ENCODE measurements at places on chromosomes 3 and 15.

DNA sequence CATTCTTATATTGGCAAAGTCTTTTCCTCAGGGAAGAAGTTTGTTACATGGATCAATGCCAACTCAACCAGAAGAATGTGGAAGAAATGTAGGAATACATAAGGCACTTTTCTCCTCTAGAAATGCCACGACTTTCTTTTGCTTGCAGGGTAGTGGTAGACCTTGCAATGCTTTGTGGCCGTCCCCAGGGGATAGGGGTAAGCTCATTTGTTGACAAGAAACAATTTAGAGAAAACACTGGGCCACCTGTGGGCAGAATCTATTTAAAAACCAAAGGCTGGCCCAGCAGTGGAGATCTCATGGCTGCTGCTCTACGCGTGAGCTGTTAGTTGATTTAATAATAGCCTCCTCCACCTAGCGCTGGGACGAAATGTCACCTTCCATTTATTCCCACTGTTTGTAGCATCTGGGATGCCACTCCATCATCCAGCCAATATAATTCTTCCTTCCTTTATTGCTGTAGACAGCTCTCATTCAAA, 64.6 kb upstream of the PFN2 start:
- DNase-seq = no peak

- DNase-seq = peak; percentile 36
Observed at GRCh38 chr3:101484805-101485620, 28.0 kb downstream of the SENP7 start.

DNA sequence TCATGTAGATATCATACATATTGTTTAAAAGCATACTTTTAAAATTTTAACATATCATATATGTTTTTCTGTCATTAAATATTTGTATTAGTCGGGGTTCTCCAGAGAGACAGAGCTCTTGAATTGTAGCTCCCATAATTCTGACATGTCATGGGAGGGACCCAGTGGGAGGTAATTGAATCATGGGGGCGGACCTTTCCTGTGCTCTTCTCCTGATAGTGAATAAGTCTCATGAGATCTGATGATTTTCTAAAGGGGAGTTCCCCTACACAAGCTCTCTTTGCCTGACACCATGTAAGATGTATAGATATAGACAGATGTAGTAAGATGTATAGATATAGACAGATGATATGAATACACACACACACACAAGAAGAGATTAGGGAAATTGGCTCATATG, 161.2 kb upstream of the ABI3BP start:
- DNase-seq = no peak

- DNase-seq = no peak
Observed at GRCh38 chr3:32373276-32373675, 18.4 kb upstream of the CMTM7 start.

DNA sequence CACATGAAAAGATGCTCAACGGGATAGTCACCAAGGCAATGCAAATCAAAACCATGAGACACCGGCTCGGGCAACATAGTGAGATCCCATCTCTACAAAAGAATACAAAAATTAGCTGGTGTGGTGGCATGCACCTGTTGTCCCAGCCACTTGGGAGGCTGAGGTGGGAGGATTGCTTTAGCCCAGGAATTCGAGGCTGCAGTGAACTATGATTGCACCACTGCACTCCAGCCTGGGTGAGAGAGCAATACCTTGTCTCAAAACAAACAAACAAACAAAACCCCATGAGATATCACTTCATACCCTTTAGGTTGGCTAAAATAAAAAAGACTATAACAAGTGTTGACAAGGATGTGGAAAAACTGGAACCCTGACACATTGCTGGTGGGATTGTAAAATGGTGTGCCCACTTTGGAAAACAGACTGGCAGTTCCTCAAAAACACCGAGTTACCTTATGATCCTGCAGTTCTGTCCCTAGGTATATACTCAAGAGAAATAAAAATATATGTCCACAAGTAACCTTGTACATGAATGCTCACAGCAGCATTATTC, 3.8 kb upstream of the PPARG start:
- DNase-seq = no peak

DNA sequence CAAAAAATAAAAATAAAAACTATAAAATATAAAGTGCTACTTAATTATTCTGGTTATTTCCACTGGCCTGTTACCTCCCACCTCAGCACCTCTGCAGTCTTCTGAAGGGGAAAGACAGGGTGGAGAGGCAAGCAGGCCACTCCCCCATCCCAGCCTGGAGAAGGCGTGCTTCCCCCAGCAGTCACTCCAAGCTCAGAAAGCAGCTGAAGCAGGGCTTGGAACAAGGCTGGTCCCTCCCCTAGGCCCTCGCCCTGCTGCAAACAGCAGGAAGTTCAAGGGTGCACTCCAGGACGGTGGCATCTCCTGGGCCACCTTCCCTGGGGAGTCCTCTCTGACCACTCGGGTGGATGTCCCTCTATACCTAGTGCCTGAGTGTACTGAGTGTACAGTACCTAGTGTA, 21.4 kb downstream of the CACNA2D2 start:
- DNase-seq = no peak

GRCh38 chr3:189702066-189702646, 71.0 kb downstream of the TP63 start:
- DNase-seq = no peak

GRCh38 chr3:197953881-197954280, 3.9 kb downstream of the RPL35A start:
- no peak for DNase-seq

DNA sequence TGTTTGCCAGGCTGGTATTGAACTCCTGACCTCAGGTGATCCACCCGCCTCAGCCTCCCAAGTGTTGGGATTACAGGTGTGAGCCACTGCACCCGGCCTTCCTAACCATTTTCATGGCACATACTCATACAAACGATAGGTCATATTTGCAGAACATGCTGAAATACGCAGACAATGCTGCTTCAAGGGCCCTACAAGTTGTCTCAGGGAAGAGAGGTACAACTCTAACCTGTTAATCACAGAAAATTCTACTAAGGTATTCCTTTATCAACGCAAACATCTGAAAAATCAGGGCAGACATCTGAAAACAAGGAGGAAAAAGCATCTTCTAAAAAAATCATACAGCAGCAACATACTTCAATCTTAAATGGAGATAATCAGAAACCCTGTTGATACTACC, 39.9 kb downstream of the RAF1 start:
- DNase-seq = no peak

DNA sequence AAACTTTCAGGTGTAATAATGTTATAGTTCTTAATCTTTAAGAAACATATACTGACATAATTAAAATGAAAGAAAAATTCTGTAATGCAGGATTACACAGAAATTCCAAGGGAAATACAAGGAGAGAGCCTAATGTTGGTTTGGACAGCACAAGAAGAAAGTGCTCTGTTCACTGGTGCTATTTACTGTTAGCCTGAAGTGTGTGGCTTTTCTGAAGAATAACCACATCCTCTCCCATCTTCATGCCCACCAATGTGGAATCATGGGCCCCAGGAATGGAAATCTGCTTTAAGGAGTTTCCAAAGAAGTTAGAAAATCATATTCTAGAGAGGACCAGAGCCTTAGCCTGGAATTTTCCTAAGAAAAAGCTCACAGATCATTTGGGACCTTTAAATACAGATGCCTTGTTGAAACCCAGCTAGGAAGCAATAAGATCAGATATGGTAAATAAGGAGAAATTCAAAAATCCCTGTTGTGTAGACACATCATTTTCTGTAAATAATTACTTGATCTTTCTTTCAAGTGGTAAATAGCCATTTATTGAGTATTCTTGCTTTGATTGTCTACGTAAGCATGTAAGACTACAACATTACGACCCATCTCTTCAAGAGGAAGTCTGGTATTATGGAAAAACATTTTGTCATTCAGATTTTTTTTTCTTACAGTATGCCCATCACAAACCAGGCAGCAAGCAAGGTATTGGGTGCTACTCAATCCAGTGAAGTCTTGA, 10.3 kb upstream of the USP50 start:
- DNase-seq = no peak

DNA sequence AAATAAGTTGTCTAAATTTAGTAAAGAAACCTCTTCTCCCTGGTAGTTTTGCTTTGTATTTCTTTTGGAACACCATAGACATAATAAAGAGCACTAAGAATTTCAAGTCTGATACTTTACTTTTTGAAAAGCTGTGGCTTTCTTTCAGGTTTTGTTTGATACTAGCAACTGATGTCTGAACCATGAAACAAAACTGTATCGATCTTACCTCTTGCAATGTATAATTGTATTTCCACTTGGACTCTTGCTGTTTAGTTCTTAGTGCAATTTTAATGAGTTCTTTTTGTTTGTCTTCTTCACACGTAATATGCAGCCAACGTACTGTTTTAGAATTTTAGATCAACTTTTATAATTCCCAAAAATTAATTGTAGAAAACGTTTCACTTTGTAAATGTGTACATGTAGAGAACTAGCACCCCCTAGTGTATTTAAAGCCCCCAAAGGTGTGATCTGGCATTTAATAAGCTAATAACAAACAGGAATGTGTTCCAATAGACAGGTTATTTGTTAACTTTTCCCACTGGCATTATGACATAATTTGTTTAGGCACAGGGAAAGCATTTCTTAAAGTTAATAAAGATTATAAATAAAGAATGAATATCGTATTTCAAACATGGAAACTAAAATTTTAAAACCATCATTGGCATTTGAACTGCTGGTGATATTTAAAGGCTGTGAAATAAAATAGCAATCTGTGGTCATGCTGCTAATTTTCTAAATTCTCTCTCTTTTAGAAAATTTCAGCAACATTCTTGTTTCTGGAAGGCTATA, 289.1 kb upstream of the DNAJC19 start:
- DNase-seq = no peak

DNA sequence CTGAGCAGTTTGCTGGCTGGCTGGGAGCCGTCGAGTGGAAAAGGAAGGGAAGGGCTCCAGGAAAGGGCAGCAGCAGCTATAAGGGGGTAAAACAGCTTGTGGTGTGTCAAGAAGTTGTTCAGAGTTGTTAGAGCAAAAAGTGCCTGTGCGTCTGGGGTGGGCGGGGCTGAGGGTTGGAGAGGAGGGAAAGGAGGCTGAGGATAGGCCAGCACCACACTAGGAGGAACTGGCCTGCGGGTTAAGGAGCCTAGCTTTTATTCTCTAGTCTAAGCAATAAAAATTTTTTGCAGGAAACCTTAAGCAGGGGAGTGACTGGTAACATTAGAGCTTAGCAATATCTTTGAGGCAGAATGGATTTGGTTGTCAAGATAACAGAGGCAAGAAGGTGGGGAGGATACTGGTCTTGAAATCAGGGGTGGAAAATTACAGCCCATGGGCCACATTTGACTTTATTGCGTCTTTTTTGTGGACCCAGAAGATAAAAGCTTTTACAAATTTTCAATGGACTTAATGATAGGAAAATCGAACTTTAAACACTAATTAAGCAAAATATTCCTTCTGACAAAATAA, 134.5 kb upstream of the AADACL2 start:
- no peak for DNase-seq

DNA sequence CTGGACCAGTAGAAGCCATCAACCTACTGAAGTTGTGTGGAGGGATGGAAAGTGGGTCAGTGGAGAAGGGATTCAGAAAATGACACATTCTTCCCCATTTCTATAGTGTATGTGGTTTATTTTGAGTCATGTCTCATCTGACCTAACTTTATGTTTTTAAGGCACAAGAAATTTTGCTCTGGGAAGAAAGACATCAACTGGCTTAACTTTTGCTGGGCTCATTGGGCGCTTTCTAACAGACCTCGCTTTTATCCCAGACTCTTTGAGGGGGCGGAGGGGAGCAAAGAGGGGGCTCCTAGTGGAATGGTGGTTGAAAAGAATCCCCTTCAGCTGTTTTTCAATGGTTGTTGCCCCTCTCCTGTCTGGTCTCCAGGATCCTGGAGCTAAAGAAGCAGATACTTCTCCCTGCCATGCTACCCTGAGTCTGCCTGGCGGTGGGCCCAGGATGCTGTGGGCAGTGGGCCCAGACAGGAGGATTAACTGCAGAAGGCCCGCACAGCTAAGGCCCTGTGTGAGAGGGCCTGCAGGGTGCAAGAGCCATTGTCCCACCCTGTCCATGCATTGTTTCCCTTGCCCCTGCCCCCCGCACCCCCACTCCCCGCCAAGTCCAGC, 14.5 kb downstream of the CSRNP1 start:
- no peak for DNase-seq

DNA sequence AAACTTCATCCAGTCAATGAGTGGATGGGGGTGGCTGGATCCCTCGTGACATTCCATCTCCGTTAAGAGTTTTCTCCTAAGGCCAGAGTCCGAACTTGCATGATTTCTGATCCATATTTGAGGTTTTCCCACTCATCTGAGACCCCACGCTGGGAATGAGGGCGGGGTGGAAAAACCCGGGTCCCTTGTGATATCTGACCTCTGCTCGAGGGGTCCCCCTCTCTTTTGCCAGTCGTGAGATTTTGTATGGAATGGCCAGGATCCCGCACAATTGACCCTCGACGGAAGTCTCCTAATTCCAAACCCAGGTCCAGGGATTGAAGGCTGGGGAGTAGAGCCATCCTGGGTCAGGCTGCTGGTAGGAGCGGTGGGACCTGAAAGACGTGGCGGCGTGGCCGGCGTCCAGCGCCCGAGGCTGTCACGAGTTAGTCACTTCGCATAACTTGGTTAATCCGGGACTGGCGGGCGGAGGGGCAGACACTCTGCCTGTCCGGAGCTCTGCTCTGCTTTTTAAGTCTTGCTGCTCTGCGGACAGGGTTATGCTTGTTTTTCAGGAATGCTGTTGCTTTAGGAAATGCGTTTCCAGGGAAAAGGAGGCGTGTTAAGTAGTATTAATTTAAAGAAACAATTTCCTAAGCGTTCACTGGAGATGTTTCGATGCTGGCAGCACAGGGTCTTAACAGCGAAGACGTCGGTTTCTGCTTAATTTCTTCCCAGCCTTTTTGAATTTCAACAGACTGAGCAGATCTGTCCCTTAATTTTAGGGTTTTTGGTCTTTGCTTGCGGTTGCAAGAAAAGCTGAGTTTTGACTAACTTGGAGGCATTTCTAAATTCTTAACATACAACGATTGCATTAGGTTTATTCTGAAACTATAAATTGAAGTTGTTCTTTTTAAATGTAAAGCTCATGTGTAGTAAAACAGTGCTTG, 69.7 kb upstream of the LRRFIP2 start:
- DNase-seq = peak; percentile 29

DNA sequence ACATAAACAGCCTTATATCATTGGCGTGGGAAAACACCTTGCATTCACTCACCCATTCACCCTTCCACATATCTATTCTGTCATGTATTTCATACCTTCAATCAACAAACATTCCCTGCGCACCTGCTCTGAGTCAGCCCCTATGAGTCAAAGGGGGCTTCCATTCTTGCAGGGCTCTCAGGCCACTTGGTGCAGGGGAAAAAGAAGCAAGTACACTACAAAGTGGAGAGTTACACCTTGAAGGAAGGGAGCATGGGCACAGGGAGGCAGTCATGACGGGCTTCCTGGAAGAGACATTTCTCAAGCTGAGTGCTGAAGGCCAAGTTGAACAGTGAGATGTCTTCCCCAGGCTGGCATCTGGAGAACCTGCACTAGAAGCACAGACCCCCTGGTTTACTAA, 4.6 kb upstream of the AMOTL2 start:
- no peak for DNase-seq

DNA sequence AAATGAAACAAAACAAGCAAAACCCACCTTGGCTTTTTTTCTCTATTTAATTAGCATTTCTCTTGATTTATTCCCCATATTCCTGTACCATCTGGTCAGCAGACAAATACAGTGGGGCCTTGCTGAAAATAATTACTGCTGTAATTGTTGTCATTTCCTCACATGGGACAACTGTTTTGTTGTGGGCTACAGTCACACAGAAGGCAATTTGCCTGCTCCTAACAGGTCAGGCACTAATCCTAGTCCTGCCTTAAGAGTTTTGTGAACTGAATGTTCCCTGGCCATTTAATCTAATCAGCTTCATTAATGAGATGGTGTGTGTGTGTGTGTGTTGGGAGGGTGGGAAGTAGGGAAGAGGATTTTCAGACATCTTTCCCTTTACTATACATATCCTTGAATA, 11.6 kb downstream of the TRPC1 start:
- no peak for DNase-seq

Data from kidney glomerular epithelial cell (primary cell).